ENCODE measurements at places on chromosomes 7 and 10.

DNA sequence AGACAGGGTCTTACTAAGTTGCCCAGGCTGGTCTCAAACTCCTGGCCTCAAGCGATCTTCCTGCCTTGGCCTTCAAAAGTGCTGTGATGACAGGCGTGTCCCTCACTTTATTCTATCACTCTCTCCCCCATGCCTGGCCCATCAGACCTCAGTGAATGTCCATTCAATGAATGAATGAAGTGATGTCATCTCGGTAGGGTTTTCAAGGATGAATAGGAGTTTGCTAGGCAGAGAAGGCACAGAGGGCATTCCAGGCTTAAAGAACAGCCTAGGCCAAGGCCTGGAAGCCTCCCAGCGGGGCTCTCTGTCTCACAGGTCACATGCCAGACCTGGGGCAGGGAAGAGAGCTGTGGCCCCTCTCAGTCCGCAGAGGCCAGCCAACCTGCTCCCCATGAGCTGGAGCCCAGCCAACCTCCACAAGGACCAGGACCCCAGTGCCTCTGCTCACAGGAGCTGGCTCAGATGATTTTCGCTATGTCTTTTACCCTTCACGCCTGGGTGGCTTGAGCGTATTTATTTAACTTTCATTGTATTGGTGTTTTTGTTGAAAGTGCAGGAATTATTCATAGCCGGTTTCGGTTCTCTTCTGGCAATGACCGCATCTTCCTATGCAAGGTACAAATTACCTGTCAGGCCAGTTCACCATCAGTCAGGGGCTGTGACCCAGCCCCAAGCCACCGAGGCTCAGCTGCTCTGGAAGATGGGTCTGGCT lies 11.8 kb upstream of the TNRC18 start:
- no peak for DNase-seq

- no peak for DNase-seq
Observed at GRCh38 chr10:58969576-58969975, 206.9 kb upstream of the PHYHIPL start.

- no peak for DNase-seq
Observed at GRCh38 chr7:69813637-69814240, 215.5 kb downstream of the AUTS2 start.

GRCh38 chr7:55550010-55550663 lies 22.2 kb downstream of the VOPP1 start:
- DNase-seq, result no peak

DNA sequence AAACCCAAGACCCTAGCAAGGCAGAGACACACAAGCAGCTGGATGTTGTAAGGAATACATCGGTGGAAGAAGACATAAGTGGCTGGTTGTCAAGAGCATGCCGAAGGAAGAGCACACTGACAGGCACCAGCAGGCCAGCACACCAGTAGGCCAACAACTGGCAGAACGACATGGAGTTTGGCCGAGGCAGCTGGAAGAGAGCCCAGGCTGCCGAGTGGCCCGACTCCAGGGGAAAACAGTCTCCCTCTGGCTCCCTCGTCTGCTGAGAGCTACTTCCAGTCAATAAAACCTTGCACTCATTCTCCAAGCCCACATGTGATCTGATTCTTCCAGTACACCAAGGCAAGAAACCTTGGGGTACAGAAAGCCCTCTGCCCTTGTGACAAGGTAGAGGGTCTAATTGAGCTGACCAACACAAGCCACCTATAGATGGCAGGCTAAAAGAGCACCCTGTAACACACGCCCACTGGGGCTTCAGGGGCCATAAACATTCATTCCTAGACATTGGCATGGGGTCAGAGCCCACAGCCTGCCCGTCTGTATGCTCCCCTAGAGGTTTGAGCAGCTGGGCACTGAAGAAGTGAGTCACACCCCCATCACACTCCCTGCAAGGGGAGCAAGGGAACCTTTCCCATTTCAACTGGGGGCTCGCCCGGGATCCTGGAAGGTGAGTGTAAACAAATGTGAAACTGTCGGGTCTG lies 14.7 kb upstream of the TNS3 start:
- DNase-seq, result no peak

DNA sequence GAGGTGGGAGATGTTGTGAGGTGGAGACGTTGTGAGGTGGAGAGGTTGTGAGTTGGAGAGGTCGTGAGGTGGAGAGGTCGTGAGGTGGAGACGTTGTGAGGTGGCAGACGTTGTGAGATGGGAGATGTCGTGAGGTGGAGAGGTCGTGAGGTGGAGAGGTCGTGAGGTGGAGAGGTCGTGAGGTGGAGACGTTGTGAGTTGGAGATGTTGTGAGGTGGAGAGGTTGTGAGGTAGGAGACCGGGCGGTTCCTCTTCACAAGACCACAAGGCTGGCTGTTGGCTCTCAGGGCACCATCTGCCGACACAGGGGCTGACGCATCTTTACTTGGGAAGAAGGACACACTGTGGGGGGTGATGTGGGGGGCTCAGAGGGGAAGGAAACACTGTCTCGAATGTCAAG lies 34.7 kb upstream of the SHH start:
- DNase-seq, result no peak

- DNase-seq, result no peak
Observed at GRCh38 chr10:109932391-109932790, 9.1 kb upstream of the XPNPEP1 start.

Measured in effector CD4-positive, alpha-beta T cell (primary cell).